ENCODE measurements at places on chromosomes 16 and 17. TPM values are rescaled to one million over a fixed set of nuclear protein-coding genes. Genes with fewer than 3 reads are reported as not detected.

The NT5M gene
- 8.0 TPM for total RNA-seq

The MIEF2 gene
- total RNA-seq: 22.9 TPM

The ANKRD40CL gene
- total RNA-seq: not detected

- no peak overlapping the region for H3K4me3 ChIP-seq
- H3K4me1 ChIP-seq: no peaks in the 10 kb centered on the region
- H3K27me3 ChIP-seq: peaks cover 35% of the 10 kb centered on the region
Observed at GRCh38 chr16:51144203-51144602, 6.9 kb downstream of the SALL1 start.

DNA sequence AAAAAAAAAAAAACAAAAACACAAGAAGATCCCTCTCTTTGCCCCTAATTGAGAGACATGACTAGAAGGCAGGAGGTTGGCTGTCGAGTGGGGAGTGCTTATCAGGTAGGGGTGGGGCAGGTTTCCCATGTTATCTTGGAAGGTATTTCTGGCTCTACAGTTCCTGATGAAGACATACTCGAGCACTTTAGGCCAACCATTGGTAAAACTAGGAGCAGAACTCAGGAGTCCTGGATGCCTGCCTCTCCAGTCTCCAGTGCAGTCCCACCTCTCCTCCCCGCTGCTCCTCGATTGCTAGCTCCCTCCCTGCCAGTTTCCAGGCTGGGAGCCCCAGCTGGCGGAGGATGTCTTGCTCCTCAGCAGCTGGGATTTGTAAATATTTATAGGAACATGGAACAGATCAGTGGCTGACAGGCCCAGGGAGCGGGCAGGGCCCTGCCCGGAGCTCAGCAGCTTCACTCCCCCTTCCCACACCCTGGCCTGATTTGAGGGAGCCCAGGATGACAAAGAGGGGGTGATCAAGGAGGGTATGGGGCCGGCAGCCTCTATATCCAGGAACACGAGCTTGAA is 11.4 kb upstream of the C1QL1 start:
- no peaks in the 10 kb centered on the region for H3K4me1 ChIP-seq
- no peaks in the 10 kb centered on the region for H3K36me3 ChIP-seq
- no peak overlapping the region for H3K27ac ChIP-seq
- H3K4me3 ChIP-seq: no peak overlapping the region
- no peaks in the 10 kb centered on the region for H3K27me3 ChIP-seq

DNA sequence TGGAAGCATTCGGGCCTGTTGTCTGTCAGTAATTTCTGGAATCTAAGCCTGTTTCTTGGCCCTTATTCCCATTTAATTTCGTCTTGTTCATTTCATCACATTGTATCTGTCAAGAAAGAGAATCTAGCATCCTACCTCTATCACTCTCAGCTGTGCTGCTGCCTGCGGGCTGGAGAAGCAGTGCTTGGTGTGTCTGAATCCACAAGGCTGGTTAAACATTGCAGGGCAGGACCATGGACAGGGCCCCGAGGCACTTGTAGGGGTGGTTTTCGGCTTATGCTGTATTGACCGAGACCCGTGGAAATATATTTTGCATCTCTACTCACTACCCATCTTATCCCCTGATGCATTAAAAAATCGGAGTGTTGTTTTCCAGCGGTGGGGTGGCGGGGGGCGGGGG is 3.1 kb downstream of the RAB11FIP4 start:
- no peak overlapping the region for H3K4me3 ChIP-seq
- H3K4me1 ChIP-seq: no peaks in the 10 kb centered on the region
- no peaks in the 10 kb centered on the region for H3K27me3 ChIP-seq
- H3K36me3 ChIP-seq: no peaks in the 10 kb centered on the region

DNA sequence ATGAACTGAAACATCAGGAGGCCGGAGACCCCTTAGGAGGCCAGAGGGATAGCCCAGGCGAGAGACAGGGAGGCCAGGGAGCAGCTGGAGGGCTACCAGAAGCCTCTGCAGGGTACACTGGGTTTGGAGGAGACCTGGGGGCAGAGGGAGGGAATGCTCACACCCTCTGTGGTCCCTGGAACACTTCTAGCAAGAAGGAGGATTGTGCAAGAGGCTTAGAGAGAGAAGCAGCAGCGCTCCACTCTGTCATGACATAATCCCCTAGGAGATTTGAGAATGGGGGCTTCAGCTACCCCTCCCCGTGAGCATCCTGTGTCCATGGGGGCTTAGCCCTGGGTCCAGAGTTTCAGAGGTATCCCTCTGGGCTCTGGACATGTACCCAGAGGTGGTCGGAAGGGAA is 15.8 kb downstream of the GPR142 start:
- DNase-seq: no peak
- H3K27me3 ChIP-seq: no peaks in the 10 kb centered on the region
- H3K36me3 ChIP-seq: no peaks in the 10 kb centered on the region
- H3K4me1 ChIP-seq: peaks cover 42% of the 10 kb centered on the region
- H3K27ac ChIP-seq: no peak overlapping the region

- no peak for DNase-seq
- no peaks in the 10 kb centered on the region for H3K27me3 ChIP-seq
- H3K36me3 ChIP-seq: no peaks in the 10 kb centered on the region
- H3K4me1 ChIP-seq: no peaks in the 10 kb centered on the region
Observed at GRCh38 chr17:27442702-27443101, 13.5 kb upstream of the KSR1 start.

DNA sequence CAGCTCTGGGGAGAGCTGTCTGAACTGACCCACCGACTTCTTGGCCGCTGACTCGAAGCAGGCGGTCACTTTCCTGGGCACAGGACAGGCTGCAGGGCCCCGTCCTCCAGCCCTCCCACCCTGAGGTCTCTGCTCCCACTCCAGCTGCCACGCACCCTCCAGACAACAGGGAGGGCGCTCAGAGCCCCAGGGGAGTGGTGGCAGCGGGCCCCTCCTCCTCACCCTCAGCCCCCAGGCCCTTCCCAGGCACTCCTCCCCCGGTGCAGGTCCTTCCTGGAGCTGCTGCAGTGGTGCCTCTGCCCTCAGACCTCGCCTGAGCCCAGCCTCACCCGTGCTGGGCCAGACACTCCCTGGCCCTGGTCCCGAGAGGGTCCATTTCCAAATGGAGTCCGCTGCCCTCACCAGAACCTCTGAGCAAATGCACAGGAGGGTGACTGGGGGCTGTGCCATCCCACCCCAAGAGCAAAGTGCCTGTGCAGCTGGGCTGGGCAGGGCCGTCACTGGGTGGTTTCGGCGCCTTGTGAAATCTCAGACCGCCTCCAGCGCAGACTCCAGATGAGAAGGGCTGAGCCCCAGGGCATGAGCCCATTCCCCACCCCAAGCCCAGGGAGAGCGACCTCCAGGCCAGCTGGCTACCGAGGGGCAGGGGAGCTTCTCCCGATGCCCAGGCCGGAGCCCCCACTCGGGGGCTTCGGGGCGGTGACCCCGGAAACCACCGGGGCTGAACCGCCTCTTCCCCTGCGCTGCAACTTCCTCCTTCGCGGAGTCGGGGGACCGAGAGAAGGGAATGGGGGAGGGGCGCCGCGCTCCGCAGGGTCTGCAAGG is 717 bp downstream of the CYBA start:
- H3K36me3 ChIP-seq: no peaks in the 10 kb centered on the region
- H3K4me3 ChIP-seq: peak overlapping the region; percentile 72
- peaks cover 11% of the 10 kb centered on the region for H3K4me1 ChIP-seq
- peak overlapping the region; percentile 41 for H3K27ac ChIP-seq

DNA sequence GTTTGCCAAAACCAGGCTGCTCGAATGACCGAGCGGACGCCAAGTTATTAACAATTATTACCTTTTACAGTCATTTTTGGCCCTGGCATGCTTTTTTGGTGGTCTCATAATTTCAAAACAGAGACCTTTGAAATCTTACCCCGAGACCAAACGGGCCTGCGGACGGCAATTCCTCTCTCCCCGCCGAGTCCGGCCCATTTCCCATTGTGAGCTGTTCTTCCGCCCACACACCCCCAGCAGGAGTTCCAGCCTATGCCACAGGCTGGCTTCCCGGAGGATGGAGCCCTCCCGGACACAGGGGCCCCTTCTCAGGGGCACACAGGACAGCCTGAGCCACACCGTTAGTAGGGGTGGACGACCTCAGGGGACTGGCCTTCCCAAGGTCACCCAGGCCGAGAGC is 130.7 kb downstream of the C16orf95 start:
- H3K4me1 ChIP-seq: no peaks in the 10 kb centered on the region
- H3K36me3 ChIP-seq: no peaks in the 10 kb centered on the region
- H3K27ac ChIP-seq: no peak overlapping the region
- H3K4me3 ChIP-seq: no peak overlapping the region

GRCh38 chr17:61451538-61452300 is 503 bp upstream of the TBX4 start:
- no peak overlapping the region for H3K27ac ChIP-seq
- no peaks in the 10 kb centered on the region for H3K4me1 ChIP-seq
- H3K36me3 ChIP-seq: no peaks in the 10 kb centered on the region
- DNase-seq: peak; percentile 51

DNA sequence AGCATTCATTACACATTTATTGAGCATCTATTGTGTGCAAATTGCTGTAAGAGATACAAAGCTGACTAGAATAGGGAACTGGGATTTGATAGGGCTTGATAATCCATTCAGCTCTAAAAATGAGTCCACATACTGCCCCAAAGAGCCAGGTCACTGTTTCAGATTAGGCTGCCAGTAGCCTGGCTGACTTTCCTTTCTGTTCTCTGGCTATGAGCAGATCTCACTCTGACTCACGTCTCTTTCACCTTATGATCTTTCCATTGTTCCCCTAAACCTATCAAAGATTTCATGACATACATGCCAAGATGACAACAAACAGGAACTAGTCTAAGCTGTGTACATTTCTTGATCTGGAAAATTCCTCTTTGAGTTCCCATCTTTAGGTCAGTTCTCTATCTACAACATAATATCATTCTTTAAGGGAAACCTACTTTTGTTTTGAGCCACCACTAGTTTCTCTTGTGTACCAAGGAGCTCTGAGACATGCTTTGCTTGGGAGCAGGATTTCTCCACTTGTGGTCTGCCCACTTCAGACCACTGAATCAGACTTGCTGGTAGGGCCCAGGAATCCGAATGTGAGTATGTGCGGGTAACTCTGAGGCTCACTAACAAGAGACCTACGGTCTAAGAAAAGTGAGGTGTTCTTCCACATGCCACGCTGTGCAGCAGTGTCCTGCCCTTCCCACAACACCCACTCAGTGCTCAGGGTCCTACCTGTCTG is 40.9 kb upstream of the ICAM2 start:
- H3K36me3 ChIP-seq: peaks cover 76% of the 10 kb centered on the region
- DNase-seq: no peak
- H3K4me1 ChIP-seq: no peaks in the 10 kb centered on the region
- H3K27ac ChIP-seq: no peak overlapping the region
- H3K27me3 ChIP-seq: no peaks in the 10 kb centered on the region

DNA sequence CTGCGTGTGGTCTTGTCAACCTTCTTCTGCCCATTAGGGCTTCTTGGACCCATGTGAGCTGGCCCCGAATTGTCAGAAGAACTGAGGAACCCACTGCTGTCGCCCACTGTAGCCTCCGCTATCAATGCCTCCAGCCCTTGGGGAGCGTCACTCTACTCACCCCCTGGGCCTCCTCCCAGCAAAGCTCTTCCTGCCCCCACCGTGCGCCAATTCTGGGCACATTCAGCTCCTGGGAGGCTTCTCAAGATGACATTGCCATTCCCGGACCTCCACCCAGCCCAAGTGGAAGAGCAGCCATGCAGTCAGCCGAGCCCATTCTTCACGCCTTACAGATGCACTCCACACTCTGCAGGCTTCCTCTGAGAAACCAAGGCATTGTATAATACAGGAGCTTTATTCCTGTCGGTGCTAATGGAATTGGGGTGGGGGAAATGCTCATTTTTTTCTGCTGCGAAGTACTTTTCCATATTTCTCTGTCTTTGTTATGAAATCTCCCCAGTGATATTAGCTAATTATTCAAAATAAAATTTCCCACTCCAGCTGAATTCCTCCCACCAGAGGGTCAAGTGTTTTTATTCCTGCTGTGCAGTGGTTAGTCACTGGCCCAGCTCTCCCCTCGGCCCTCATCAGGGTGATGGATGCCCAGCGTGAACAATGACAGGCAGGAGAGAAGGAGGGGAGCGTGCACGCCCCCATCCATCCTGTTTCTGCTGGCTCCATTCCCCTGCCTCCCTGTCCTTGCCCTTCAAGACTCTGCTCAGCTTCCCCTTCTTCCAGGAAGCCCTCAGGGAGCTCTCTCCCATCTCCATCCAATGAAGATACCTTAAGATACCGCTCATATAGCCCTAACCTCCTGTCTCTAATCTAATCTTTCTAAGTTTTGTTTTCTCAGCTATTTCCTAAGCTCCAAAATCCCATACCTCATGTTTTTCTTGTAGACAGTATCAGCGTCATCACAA is 87.7 kb downstream of the C16orf95 start:
- no peak overlapping the region for H3K4me3 ChIP-seq
- no peak for DNase-seq
- no peaks in the 10 kb centered on the region for H3K36me3 ChIP-seq
- H3K27ac ChIP-seq: no peak overlapping the region
- no peaks in the 10 kb centered on the region for H3K27me3 ChIP-seq

DNA sequence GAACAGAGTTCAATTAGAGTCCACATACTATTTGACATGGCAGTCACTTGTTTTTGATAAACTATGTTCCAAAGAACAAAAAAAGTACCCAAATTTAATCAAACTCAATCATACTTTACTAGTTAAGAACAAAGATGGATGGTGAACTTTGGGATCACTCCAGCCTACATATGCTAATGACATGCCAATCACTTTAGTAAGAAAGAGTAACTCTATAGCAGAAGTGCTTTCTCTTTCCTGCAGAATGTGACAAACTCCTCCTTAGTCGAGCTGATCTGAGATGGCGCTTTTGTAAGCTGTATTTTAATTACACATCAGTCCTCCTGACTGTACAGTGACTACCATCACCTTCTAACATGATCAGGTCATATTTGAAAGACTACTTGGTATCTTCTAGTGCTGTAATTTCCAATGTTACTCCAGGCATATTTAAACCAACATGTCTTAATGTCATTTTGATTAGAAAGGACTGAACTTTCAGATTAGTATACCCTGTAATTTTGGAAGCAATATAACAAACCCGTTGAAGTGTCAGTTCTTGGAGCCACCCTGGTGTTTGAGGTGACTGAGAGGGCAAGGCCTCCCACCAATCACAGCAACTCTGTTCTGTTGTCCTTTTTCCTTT is 4.1 kb downstream of the NETO2 start:
- H3K4me3 ChIP-seq: no peak overlapping the region
- H3K27me3 ChIP-seq: no peaks in the 10 kb centered on the region
- no peak for DNase-seq
- H3K27ac ChIP-seq: no peak overlapping the region
- H3K36me3 ChIP-seq: no peaks in the 10 kb centered on the region
- no peaks in the 10 kb centered on the region for H3K4me1 ChIP-seq

GRCh38 chr17:77495575-77495974 is 354.8 kb downstream of the SEC14L1 start:
- H3K27ac ChIP-seq: no peak overlapping the region
- no peaks in the 10 kb centered on the region for H3K36me3 ChIP-seq
- H3K4me3 ChIP-seq: no peak overlapping the region
- DNase-seq: peak; percentile 46
- H3K4me1 ChIP-seq: peaks cover 5% of the 10 kb centered on the region
- no peaks in the 10 kb centered on the region for H3K27me3 ChIP-seq

DNA sequence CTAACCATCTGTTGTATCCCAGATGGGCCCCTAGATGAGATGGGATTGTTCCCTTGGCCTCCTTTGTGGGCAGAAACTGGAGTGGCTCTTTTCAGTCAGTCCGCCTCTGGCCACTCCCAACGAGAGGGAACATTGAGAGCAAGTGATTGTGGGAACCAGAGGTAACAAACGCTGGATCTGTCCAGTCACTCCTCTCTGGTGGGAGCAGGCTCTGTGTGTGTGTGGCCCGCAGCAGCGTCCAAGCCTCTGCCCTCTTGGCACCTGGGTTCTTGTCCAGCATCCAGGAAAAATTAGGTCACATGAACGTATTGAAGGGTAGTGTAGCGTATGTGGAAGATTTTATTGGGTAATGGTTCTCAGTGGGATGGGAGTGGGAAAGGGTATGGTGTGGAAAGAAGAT is 101.9 kb upstream of the COX10 start:
- H3K36me3 ChIP-seq: no peaks in the 10 kb centered on the region
- no peaks in the 10 kb centered on the region for H3K27me3 ChIP-seq
- H3K4me1 ChIP-seq: no peaks in the 10 kb centered on the region
- no peak for DNase-seq

Data from psoas muscle (tissue), 8 donors.